ENCODE measurements at places on chromosomes 7 and 10.

DNA sequence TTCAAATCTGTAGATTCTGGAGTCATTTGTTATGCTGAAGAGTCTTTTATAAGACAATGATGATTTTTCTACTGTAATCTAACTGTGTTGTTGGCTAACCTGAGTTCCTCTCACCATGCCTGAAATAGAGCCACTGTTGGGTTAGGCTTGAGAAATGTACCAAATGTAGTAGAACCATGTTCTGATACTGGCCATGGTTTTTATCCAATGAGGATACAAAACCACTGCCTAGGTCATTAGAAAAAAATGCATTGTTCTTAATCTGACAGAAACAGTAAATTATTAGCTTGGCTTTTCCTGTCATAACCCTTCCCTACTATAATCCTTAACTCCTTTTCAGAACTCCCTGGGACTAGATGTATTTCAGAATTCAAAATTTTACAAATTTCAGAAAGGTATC, 86.6 kb downstream of the RAPGEF5 start:
- DNase-seq, result no peak

GRCh38 chr10:129491123-129491734, 24.2 kb downstream of the MGMT start:
- DNase-seq, result no peak

GRCh38 chr10:110620398-110620719, 23.8 kb upstream of the RBM20 start:
- DNase-seq, result no peak

GRCh38 chr10:14244801-14245211, 85.9 kb downstream of the FRMD4A start:
- DNase-seq, result no peak

- no peak for DNase-seq
These were observed 130.1 kb downstream of the OTUD1 start for GRCh38 chr10:23568996-23569395.

DNA sequence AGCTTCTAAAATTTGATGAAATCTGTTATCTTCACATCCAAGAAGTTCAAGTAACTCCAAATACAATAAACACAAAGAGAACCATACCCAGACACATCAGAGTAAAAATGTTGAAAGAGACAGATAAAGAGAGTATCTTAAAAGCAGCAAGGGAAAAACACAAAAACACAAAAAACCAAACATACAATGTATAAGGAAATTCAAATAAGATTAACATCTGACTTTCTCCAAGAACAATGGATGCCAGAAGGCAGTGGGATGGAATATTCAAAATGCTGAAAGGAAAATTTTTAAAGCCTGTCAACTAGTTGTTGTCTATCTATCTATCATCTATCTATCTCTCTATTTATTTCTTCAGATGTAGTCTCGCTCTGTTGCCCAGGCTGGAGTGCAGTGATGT, 72.4 kb upstream of the MKLN1 start:
- no peak for DNase-seq

GRCh38 chr7:150845421-150845861, 6.9 kb upstream of the AOC1 start:
- no peak for DNase-seq

DNA sequence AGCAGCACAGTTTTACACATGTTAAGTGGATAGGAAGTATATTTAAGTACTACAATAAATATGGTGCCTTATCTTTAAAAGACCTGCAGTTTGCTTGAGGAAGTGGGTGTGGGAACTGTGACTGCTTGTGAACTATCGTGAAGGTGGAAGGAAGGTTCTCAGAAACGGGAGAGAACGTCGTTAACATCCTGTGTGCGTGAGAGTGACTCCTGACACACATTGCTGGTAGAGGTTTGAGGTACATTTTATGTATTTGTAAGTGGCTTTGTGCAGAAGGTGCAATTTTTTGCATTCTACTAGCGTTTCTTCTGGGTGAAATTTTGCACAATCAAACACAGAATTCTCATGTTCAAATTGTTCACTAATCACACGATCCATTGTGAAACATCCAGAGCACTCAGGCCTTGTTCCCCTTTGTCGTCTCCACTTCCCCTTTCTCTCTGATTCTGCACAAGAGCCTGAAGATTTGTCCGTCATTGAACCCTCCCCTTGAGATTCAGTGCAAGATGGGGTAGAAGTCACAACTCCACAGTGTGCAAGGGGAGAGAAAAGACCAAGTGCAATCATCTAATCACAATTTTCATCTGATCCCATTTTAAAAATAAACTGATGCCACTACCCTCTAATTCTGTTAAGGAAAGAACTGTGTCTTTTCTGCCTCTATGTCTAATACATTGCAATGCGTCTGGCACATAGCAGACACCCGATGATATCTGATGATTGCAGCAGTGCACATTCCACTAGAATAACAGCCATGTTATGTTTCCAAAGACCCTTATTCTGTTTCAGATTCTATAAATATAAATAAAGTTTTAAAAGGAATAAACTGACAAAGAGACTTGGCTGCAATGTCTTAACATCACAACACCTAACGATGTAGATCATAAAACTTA, 279.9 kb downstream of the NEBL start:
- DNase-seq, result no peak

GRCh38 chr7:22443370-22444180, 56.4 kb downstream of the STEAP1B start:
- DNase-seq, result no peak

DNA sequence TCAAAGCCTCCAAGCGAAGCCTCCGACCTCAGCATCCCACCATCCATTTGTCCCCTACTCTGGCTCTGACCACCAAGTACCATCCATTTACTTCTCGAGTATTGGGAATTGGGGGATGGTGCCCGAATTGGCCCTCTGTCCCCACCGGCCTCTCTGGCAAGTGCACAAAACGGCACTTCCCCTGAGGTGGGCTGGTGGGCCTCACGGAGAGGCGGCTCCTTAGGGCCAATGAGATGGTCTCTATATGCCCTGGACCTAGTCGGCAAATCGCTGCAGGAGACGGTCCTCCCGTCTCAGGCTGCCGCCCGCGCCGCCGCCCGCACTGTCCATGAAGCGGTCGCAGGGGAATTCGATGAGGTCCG, 2.8 kb downstream of the TRIL start:
- no peak for DNase-seq

- DNase-seq, result no peak
These were observed 18.6 kb upstream of the ADRB1 start for GRCh38 chr10:114024876-114025610.
